COR-L47 (cell line): ENCODE measurements at places on chromosomes 12 and 14.

GRCh38 chr14:29906256-29906870 lies 21.3 kb downstream of the PRKD1 start:
- peak; percentile 13 for DNase-seq

GRCh38 chr12:56128670-56129205 lies 671 bp downstream of the ESYT1 start:
- no peak for DNase-seq

DNA sequence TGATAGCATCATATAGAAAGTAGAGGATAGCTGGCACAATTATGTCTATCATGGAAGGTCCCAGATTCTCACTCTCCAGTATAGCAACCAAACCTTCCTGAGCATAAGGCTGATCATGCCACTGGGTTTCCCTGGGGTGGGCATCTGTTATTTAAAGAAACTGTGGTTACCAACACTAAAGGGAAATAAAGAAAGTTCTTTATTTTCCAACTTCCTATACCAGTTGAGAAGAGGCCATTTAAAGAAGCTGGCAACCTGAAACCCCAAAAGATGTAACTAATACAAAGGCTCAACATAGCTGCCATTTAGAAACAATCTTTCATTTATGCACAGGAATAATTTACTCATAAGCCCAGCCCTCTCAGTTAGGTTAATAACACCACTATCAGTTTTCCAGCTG lies 3.1 kb downstream of the BCAT1 start:
- no peak for DNase-seq

DNA sequence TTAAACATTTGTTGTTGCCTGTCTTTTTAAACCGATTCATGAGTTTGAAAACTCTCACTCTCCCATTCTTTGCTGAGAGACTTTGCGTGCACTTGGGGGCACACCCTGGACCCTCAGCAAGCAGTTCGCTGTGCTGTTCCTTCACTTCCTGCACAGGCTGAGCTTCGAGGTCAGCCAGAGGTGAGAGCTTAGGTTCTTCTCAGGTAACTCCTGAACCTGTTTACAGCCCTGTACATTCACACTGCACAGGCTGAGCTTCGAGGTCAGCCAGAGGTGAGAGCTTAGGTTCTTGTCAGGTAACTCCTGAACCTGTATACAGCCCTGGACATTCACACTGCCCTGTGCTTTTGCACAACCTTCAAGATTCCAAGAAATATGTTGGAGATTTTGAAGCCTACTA lies 9.8 kb upstream of the CLECL1 start:
- no peak for DNase-seq

GRCh38 chr12:94320109-94320508 lies 139.6 kb downstream of the CEP83 start:
- no peak for DNase-seq

GRCh38 chr12:104533134-104533533 lies 76.4 kb downstream of the CHST11 start:
- DNase-seq = no peak

- DNase-seq = no peak
These were observed 13.1 kb upstream of the SMCO3 start for GRCh38 chr12:14827043-14827442.

DNA sequence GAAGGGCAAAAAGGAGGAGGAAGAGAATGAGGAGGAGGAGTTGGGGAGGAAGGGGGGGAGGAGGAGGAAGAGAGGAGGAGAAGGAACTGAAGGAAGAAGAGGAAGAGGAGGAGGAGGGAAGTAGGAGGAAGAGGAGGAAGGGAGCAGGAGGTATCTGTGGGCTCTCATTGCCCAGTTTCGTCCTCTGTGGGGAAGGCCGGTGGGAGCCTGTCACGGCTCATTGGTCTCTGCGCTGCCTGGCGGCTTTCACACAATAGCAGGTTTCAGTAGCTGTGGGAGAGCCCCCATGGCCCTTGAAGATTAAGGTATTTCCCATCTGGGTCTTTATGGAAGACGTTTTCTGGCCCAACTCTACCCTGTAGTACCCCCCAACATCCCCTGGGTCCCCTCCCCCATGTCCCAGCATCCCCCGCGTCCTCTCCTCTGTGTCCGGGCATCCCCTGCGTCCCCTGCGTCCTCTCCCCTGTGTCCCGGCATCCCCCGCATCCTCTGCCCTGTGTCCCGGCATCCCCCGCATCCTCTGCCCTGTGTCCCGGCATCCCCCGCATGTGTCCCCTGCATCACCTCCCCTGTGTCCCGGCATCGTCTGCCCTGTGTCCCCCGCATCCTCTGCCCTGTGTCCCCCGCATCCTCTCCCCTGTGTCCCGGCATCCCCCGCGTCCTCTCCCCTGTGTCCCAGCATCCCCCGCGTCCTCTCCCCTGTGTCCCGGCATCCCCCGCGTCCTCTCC lies 278.2 kb upstream of the SFSWAP start:
- no peak for DNase-seq
